ENCODE measurements at places on chromosomes 11 and 22.

GRCh38 chr11:64566042-64566914, 24.7 kb upstream of the SLC22A12 start:
- no peak for DNase-seq

- DNase-seq, result no peak
These were observed 19.0 kb downstream of the LINC01488 start for GRCh38 chr11:69500285-69501120.

DNA sequence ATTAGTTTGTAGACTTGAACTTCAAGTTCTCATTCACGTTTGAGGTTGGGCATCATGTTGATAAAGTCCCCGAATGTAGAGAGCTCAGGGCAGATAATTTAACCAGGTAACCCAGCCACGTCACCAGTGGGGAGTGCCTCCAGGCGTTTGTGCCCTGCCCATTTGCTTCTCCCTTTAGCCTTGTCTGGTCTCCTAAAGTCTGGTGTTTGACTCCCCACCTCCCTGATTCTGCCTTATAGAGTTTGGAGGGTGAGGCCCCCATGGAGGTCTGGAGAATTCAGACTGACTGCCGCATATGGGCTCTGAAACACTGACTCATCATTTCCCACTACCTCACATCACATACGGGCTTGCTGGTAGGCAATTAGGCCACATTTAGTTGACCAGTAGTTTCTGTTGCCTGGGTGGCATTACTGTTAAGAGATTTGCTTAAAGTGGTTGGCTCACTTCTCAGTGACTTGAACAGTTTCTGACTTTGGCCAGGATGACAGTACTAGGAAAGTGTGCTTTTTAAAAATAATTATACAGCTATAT, 99.3 kb upstream of the GAL start:
- DNase-seq, result no peak

DNA sequence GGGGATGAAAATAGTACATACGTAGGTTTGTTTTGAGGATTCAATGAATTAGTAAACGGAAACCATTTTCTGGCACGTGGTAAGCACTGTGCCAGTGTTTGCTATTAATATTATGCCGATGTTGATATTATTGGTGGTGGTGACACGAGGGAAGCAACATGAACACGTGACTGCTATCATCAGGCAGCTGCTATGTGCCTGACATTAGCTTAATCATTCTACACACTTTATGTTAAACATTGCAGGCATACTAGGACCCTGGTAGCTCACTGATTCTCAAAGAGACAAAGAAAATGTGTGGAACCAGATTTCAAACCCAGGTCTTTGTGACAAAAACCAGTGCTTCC, 656 bp downstream of the SRRD start:
- no peak for DNase-seq

- DNase-seq, result no peak
These were observed 13.5 kb upstream of the VSIG10L2 start for GRCh38 chr11:125932301-125932700.

DNA sequence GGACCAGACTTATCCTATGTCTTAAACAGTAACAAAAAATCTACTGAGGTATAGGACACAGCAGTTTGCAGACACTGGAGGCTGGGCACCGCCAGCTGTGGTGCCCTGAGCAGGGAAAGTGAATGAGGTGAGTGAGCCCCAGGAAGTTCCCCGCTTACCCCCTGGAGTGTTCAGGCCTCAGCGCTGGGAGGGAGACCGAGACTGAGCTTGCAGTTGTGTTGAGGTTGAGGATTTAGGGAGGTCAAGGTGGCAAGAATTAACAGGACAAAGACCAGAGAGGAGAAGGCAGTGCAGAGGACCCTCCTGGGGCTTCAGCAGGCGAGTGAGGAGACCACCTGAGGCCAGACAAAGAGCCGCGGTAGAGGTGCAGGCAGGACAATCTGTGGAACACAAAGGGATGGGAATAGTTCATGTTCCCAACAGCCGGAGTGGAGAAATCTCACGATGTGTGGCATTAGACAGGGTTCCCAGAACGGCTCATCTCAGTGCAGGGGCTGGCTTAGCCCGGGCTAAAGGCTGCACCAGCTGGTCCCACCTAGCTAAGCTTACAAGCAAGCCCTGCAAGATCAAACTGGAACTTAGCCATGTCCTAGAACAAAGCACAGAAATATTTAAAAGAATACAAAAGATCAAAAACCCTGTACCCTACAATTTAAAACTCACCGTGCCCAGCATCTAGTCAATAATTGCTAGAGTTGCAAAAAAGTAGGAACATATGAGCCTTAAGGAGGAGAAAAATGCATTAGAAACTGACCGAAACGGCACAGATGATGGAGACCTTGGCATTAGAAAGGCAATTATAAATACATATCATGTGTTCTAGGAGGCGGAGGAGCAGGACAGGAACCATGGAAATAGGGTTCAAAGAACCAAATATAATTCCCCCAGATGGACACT, 47.4 kb upstream of the PITPNB start:
- DNase-seq, result no peak

GRCh38 chr11:29025001-29025400, 916.8 kb downstream of the METTL15 start:
- DNase-seq, result no peak

DNA sequence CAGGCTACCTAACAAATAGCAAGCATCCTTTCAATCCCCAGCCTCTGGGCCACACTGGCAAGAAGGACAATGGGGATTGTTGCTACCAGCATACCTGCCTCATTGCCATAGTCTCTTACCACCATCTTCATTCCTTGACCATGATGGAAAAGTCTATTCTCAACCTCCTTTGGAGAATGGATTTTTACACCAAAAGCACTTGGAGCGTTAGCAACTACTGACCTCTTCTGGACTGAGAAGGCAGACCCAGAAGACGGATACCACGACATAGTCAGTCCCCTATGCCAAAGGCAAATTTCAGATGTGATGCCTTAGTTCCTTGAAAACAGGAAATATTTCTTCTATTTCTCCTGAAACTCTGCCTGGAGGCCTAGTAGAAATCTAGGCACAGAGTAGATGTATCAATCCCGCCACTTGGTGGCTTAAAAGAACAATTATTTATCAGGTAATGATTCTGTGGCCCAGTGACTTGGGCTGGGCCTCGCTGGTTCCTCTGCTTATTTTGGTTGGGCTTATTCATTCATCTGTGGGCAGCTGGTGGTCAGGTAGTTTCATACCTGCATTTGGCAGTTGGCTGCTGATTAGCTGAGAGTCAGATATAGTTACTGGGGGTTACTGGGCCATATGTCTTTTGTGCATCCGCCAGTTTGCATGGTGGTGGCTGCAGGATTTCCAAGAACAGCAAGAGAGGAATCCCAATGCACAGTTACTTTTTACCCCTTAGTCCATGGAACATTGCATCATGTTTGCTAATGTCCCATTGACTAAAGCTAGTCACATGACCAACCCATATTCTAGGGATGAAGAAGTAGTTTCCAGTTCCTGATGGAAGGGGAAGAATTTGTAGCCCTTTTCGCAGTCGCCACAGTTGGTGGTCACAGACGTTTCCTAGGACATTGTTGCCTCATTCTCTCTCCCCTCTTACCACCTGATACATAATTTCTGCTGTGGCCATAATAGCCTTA, 75.2 kb downstream of the DHCR7 start:
- DNase-seq, result no peak

DNA sequence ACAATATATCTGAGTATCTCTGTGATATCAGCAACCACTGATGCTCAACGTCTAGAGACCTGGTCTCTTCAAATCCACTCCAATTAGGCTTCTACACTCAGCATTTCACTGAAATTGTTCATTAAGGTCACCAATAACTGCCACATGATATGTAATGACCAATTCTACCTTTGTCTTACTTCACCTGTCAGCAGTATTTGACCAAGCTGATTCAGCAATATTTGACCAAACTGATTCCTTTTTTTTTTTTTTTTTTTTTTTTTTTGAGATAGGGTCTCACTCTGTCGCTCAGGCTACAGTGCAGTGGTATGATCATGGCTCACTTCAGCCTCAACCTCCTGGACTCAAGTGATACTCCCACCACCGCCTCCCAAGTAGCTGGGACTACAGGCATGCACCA, 5.6 kb downstream of the TSG101 start:
- no peak for DNase-seq

DNA sequence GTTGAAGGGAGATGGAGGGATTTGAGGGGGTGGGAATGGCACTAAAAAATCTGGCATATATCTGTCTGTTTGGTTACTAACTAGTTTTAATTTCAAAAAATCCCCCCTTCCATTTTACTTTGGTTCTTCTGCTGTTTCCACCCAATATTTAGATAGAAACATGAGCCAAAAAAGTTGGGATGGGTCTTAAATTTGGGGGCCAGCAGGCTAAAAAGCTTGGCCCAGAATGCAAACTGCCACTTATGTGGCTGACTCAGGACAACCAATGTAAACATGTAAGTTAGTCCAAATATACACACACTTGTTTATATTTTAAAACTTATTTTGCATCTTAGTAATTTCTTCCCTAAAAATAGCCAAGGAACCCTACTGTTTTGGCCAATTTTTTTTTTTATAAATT, 35.7 kb downstream of the LGR4 start:
- DNase-seq, result no peak

- no peak for DNase-seq
These were observed 102.9 kb upstream of the GAL start for GRCh38 chr11:68581439-68581838.

DNA sequence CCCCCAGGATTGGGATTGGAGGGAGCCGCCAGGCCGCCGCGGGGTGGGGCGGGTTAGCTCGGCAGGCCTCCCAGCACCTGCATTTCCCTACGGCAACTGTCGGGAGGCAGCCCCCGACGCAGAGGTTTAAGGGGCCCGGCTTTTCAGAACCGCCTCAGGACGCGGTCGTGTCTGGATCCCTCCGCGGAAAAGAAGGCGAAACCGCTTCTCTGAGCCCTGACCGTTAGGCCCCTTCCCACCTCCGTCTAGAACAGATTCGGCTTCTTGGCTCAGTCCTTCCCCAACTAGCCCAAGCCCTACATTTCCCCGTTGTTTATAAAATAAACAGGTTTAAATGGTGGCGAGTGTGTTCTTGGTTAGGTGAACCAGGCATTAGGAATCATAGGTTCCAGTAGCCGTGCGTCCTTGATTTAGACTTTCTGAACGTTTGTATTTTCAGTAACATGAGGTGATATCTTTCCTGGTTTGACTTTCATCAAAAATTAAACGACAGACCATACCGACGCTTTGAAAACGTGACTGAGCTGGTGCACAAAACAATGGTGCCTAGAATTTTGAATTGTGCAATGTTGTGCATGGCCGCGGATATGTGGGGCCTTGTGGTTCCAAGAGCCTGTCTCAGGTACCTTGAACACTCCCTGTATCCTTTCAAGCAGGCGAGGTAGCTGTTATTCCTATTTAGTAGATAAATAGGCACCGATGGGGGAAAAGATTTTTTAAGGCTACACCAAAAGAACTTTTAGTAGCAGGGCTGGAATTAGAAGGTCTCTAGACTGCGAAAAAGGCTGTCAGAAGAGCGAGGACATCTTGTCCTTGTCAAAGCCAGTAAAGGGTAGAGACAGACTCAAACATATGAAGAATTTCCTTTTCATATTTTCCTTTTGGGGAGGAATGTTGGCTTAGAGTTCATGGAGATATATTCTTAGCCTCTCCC, 1.2 kb upstream of the HSPA8 start:
- DNase-seq, result peak; percentile 77

DNA sequence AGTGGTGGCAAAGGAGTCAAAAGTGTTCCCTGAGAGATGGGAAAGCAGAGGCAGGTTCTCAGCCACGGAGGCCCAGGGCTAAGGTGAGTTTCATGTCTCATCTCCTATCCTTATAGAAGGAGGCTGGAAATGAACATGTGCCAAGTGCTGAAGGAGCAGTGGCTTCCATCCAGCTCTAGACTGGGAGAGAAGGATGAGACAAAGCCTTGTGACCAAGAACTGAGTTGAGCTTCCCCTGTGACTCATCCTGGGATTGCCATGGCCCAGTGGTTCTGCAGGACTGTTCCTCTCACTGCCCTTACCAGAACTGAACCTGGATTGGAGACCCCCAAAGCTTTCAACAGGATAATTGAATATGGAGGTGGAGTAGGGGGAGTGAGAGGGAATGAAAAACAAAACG, 16.7 kb upstream of the OR9Q1 start:
- no peak for DNase-seq

GRCh38 chr22:35986088-35986487, 42.5 kb downstream of the RBFOX2 start:
- no peak for DNase-seq

DNA sequence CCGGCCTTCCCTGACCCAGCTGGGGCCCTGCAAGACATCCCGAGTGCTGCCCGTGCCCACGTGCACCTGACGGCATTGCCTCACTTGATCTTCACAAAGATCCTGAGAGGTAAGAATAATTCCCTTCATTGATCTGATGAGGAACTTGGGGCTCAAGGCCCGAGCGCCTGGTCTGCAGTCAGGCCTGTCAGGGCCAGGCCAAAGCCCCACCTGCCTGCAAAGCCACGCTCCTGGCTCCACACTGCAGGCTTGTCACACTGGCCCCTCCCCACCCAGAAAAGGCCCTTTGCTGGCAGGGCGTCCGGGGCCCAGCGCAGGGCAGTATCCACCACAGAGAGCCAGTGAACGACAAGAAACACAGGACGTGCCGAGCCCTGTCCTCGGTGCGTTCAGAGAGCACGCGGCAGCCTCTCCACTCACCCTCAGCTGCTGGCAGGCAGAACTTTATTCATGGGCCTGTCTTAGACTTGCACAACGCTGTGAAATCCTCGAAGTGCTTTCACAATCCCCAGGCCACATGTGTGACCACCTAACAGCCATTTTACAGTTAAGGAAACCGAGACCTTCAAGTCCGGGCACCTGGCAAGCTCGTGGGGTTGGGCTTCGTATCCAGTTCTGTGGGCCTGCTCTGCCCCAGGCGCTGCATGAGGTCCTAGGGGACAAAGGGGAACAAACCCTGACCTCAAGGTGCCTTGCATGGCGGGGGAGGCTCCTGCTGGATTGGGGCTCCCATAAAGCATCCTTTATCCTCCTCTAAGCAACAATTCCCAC, 14.8 kb downstream of the KIAA0930 start:
- no peak for DNase-seq

GRCh38 chr22:48960576-48960975, 867.1 kb downstream of the BRD1 start:
- DNase-seq, result no peak

DNA sequence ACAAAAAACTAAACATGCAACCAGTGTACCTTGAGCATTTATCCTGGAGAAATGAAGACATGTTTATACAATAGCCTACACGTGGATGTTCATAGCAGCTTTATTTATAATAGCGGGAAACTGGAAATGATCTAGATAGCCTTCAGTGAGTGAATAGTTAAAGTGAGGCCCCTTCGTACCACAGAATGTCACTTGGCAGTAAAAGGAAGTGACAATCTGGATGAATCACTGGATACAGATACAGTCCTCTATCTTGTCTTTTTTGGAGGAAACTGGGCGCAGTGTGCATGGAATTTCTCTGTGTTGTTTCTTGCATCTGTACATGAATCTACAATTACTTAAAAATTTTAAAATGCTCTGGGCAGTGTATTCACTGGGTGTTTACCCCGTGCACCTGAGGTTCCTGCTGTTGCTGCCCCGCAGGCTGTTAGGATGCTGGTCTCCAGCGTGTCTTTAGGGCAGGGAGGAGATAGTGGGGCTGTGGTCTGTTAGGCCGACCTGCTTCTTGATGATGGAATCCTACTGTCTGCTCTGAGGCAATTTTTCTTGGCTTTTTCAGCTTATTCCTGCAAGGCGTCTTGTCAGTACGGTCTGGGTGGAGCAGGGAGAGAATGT, 23.2 kb downstream of the DERL3 start:
- DNase-seq, result no peak

Data from KBM-7 (cell line).